Activated CD4-positive, alpha-beta memory T cell treated with anti-CD3 and anti-CD28 coated beads for 36 hours (primary cell): ENCODE measurements at places on chromosomes 3 and 15. TPM values are rescaled to one million over a fixed set of nuclear protein-coding genes. Genes with fewer than 3 reads are reported as not detected.
A peak's percentile ranks its signal among the peaks of the same experiment; 100 is the strongest.

Gene OR5H2
- not detected for total RNA-seq

Gene TBL1XR1
- 158 TPM for total RNA-seq

Gene SHC4
- 1.9 TPM for total RNA-seq

Gene FBXW12
- total RNA-seq = not detected

Gene ADGRG7
- total RNA-seq = not detected

Gene CCDC9B
- total RNA-seq = 0.53 TPM

Gene PTH1R
- total RNA-seq = not detected

Gene ISG20
- total RNA-seq = 68.2 TPM

Gene IRAK2
- total RNA-seq = 7.3 TPM

Gene AHSG
- not detected for total RNA-seq

DNA sequence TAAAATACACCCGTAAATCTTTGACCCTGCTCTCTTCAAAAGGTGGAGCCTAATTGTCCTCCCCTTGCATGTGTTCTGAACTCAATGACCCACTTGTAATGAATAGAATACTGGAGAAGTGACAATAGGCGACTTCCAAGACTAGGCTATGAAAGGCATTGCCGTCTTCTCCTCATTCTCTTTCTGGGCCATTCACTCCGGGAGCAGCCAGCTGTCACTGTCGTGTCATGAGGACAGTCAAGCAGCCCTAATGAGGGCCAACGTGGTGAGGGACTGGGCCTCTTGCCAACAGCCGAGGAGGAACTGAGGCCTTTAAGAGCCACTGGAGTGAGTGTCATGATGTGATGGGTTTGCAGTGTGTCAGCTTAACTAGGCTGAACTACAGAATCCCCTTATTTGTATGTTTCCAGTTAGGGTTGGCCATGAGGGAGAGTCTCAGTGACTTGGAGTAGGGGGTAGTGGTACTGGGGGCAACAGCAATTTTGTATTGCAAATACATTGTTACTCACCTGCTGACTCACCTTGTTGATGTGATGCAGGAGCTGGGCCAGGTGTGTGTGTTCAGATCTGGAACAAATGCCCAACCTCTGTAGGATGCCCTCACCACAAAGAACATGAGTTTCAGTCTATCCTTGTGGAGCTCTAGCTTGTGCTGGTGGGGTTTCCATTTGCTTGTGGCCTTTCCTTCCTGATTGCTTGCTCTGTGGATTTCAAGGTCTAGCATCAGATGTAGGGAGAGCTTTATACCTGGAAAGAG, 188.5 kb upstream of the PROK2 start:
- H3K36me3 ChIP-seq = peaks cover 3% of the 10 kb centered on the region
- H3K4me1 ChIP-seq = peaks cover 14% of the 10 kb centered on the region
- no peak overlapping the region for H3K27ac ChIP-seq

GRCh38 chr15:65212097-65212496, 824 bp upstream of the CILP start:
- DNase-seq = peak; percentile 64
- H3K36me3 ChIP-seq = no peaks in the 10 kb centered on the region
- H3K4me1 ChIP-seq = peaks cover 3% of the 10 kb centered on the region
- H3K4me3 ChIP-seq = no peak overlapping the region
- no peak overlapping the region for H3K27ac ChIP-seq

DNA sequence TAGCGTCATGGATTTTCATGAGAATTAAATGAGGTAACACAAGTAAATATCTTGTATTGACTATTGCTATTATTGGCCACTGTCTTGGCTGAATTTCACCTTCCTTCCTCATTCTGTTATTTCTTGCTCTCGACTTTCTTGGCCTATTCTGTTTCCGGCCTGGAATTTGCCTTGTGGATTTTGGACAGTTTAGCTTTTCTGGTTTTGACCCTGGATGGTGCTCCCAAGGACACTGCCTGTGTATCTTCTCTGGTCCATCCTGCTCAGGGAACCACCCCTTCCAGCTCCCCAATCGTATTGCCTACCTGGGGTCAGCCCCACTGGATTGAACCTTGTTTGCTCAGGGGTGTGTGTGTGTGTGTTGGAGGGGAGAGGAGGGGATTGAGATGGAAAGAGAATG, 376.2 kb upstream of the C2CD4B start:
- no peaks in the 10 kb centered on the region for H3K36me3 ChIP-seq
- no peak overlapping the region for H3K27ac ChIP-seq
- DNase-seq = no peak
- no peaks in the 10 kb centered on the region for H3K4me1 ChIP-seq

DNA sequence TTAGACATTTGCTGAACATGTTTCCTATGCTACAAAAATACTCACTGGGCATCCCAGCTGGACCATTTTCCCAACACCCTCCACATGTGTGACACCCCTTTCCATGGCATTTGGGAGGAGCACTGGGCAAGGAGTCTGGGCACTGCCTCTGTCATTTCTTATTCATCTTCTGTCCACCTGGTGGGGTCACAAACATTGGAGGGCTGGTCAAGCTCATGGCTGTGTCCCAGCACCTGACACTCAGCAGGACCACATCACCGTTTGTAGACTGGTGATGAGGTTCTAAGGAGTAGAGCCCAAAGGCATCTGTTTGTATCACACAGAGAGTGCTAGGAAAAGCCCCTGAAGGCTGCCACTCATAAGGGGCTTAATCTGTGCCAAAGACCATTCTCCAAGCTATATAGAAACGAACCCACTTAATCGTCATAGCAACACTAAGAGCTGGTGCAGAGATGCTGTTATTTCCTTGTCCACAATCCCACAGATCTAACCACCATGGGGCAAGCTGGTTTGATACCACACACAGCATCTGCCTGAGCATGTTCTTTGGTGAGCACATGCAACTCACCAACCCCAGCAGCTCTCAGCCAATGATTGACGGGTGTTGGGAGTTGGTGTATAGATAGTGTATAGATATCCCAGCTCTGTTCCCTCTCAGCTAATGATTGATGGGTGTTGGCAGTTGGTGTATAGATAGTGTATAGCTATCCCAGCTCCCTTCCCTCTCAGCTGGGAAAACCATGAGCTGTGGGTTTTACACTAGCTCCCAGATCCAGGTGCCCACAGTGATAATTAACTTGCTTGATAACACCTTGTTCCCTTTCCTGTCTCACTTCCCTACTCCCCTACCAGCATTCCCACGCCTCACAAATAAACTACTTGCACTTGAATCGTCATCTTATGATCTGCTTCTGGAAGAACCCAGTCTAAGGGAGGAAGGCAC, 42.7 kb upstream of the ATP2B2 start:
- H3K4me1 ChIP-seq = peaks cover 16% of the 10 kb centered on the region
- no peak overlapping the region for H3K27ac ChIP-seq
- peaks cover 10% of the 10 kb centered on the region for H3K27me3 ChIP-seq

- DNase-seq = peak; percentile 67
- H3K36me3 ChIP-seq = peaks cover 4% of the 10 kb centered on the region
- H3K4me1 ChIP-seq = peaks cover 80% of the 10 kb centered on the region
- H3K4me3 ChIP-seq = no peak overlapping the region
These were observed 5.8 kb downstream of the ZNF80 start for GRCh38 chr3:114231616-114232015.

DNA sequence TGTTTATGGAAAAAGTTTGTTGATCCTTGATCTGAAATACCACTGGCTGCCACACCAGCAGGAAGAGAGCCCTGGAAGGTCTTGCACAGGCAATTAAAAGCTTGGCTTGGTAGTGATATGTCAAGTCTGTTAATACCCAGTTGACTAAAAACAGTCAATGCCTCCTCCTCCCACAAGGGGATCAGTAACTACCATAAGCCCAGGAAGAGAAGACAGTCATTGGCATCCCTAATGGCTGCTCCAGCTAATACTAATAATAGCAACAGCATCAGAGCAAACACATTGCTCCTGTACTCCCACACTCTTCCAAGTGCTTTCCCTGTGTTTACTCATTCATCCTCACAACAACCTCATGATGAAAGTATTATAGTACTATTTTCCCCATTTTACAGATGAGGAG, 528.6 kb downstream of the TAFA4 start:
- H3K27ac ChIP-seq = no peak overlapping the region
- H3K27me3 ChIP-seq = no peaks in the 10 kb centered on the region
- no peaks in the 10 kb centered on the region for H3K4me1 ChIP-seq
- H3K4me3 ChIP-seq = no peak overlapping the region
- no peak for DNase-seq

GRCh38 chr15:57485869-57486268, 105.8 kb upstream of the MYZAP start:
- DNase-seq = no peak
- H3K27me3 ChIP-seq = peaks cover 25% of the 10 kb centered on the region
- H3K4me1 ChIP-seq = no peaks in the 10 kb centered on the region
- no peak overlapping the region for H3K4me3 ChIP-seq

DNA sequence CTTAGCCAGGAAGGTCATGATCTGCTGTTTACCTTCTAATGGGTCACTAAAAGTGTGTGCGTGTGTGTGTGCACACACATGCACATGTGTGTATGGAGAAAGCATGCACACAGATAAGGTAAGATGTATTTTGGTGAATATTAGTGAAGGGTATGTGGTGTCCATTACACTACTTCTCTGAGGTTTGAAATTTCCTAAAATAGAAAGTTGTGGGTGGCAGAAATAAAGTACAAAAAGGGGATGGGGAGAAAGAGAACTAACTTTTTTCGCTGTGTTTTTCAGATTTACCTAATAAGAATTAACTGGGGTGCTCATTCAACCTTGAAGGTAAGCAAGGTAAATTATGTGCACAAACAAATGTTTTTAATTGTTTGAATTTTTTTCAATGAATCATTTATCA, 24.4 kb upstream of the NR2E3 start:
- no peak overlapping the region for H3K27ac ChIP-seq
- no peak for DNase-seq
- H3K4me1 ChIP-seq = peaks cover 8% of the 10 kb centered on the region

DNA sequence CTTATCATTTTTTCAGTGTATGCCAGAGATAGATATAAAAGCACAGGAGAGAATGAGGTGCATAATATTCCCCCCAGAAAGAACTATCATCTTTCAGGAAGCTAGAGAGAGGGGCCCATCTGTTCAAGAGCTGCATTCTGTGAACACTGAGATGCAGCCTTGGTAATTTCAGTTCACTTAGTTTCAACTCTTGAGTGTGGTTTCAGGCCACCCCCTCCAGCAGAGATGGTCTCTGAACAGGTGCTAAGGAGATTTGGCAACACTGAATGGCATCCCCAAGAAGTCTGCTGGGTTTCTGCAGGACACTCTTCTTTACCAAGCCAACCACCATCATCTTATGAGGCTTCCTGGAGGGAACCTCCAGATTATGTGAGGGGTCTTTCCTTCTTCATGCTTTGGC, 30.4 kb upstream of the LIMD1 start:
- no peaks in the 10 kb centered on the region for H3K27me3 ChIP-seq
- H3K27ac ChIP-seq = no peak overlapping the region
- H3K4me3 ChIP-seq = no peak overlapping the region
- peaks cover 20% of the 10 kb centered on the region for H3K4me1 ChIP-seq
- no peaks in the 10 kb centered on the region for H3K36me3 ChIP-seq

- H3K27me3 ChIP-seq = no peaks in the 10 kb centered on the region
- peaks cover 68% of the 10 kb centered on the region for H3K4me1 ChIP-seq
- no peak overlapping the region for H3K4me3 ChIP-seq
- no peak overlapping the region for H3K27ac ChIP-seq
- H3K36me3 ChIP-seq = peaks cover 46% of the 10 kb centered on the region
- DNase-seq = no peak
These were observed 206.9 kb downstream of the KLHL25 start for GRCh38 chr15:85587707-85588411.

DNA sequence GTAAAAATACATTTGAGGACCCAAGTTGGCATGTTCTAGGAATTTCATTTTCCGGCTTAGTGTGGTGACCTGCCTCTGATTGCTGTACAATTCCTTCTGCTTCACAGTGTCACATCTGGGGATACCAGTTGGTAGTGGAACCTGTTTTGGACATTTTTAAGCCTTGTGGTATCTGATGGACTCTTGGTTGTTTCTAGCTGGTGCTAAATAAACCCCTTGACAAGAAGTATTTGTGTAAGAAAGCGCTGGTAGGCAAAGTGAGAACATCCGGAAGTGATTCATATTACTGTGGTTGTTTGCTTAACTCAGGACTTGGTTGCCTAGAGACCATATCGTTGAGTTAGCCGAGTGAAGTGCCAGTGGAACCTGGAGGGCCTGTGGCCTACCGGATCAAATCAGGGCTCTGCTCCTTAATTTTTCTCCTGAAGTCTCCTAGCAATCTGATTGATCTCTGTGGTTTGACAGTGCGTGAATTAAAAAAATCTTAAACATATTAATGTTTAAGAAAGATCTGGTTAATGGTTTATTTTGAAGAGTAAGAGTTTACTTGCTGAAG, 12.8 kb downstream of the IQGAP1 start:
- DNase-seq = peak; percentile 72
- no peaks in the 10 kb centered on the region for H3K27me3 ChIP-seq
- peak overlapping the region; percentile 57 for H3K4me3 ChIP-seq
- peaks cover 66% of the 10 kb centered on the region for H3K4me1 ChIP-seq
- H3K36me3 ChIP-seq = peaks cover 9% of the 10 kb centered on the region

DNA sequence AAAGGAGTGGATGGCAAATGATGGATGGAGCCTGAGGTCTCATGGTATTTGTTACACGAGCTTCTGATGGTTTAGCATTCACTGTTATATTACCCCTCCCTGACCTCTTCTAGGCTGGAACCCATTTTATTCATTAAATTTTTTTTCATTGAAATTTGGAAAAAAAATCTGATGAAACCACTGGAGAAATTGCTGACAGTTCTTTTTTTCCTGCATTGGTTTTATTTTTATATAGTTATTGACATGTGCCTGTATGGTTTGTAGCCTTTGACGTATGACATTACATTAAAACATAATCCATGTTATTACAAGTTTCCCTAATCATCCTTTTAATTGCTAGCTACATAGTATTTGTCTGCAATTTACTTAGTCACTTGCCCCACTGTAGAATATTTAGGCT, 81.8 kb downstream of the CLDN11 start:
- no peak for DNase-seq
- no peak overlapping the region for H3K4me3 ChIP-seq
- no peaks in the 10 kb centered on the region for H3K4me1 ChIP-seq
- H3K27me3 ChIP-seq = no peaks in the 10 kb centered on the region
- no peaks in the 10 kb centered on the region for H3K36me3 ChIP-seq

- no peaks in the 10 kb centered on the region for H3K27me3 ChIP-seq
- H3K27ac ChIP-seq = peak within 1 kb of the TSS; percentile 94
- H3K4me1 ChIP-seq = peaks cover 52% of the 10 kb centered on the region
- peak within 1 kb of the TSS; percentile 93 for H3K4me3 ChIP-seq
- peaks cover 8% of the 10 kb centered on the region for H3K36me3 ChIP-seq
- peak; percentile 86 for DNase-seq
These were observed at the start of gene RIOX2 for GRCh38 chr3:97971679-97972567. Gene RIOX2, minus strand, starts transcription at chr3:97972431. Its CDS starts 4,838 bp downstream, at chr3:97967593.

GRCh38 chr15:63544258-63545026, 40.0 kb downstream of the USP3 start:
- H3K27me3 ChIP-seq = no peaks in the 10 kb centered on the region
- peaks cover 40% of the 10 kb centered on the region for H3K4me1 ChIP-seq
- no peak for DNase-seq
- no peak overlapping the region for H3K4me3 ChIP-seq

- DNase-seq = no peak
- H3K27me3 ChIP-seq = no peaks in the 10 kb centered on the region
- peaks cover 61% of the 10 kb centered on the region for H3K4me1 ChIP-seq
- H3K4me3 ChIP-seq = peak overlapping the region; percentile 13
- peaks cover 47% of the 10 kb centered on the region for H3K36me3 ChIP-seq
These were observed 56.8 kb downstream of the CCR4 start for GRCh38 chr3:33008282-33008681.

- no peaks in the 10 kb centered on the region for H3K36me3 ChIP-seq
- H3K4me1 ChIP-seq = no peaks in the 10 kb centered on the region
These were observed 100.5 kb upstream of the SKOR1 start for GRCh38 chr15:67724691-67725375.

GRCh38 chr15:58240191-58240932, 102.2 kb downstream of the AQP9 start:
- H3K36me3 ChIP-seq = no peaks in the 10 kb centered on the region
- no peak overlapping the region for H3K4me3 ChIP-seq
- DNase-seq = no peak
- H3K27me3 ChIP-seq = no peaks in the 10 kb centered on the region

GRCh38 chr15:33111041-33111451, 83.5 kb downstream of the FMN1 start:
- H3K4me3 ChIP-seq = no peak overlapping the region
- no peak for DNase-seq
- H3K27ac ChIP-seq = no peak overlapping the region
